ENCODE measurements at places on chromosomes 4 and X. TPM values are rescaled to one million over a fixed set of nuclear protein-coding genes. Genes with fewer than 3 reads are reported as not detected.

Gene PROM1
- polyA plus RNA-seq, result not detected

Gene TMEM184C
- polyA plus RNA-seq, result 7.8 TPM

Gene PHEX
- 0.03 TPM for polyA plus RNA-seq

Gene CCDC110
- polyA plus RNA-seq, result 0.34 TPM

Gene NOX1
- 0.02 TPM for polyA plus RNA-seq

Gene VCX3A
- polyA plus RNA-seq, result not detected

Gene TASL
- polyA plus RNA-seq, result 0.40 TPM

Gene GPRASP1
- polyA plus RNA-seq, result 2.6 TPM

Data from adipose tissue (tissue), 3 donors.